ENCODE measurements at places on chromosomes 7 and 10.
A peak's percentile ranks its signal among the peaks of the same experiment; 100 is the strongest.

- no peak for DNase-seq
These were observed 328.3 kb upstream of the TEX47 start for GRCh38 chr7:89123871-89124270.

GRCh38 chr10:29734962-29735627 is 100.3 kb upstream of the SVIL start:
- DNase-seq = no peak

- no peak for DNase-seq
These were observed 118.7 kb downstream of the MAD1L1 start for GRCh38 chr7:2114052-2114451.

GRCh38 chr7:132882714-132883428 is 199.0 kb downstream of the CHCHD3 start:
- DNase-seq = no peak

GRCh38 chr7:958221-959200 is 4.0 kb upstream of the ADAP1 start:
- DNase-seq = no peak

GRCh38 chr7:108415821-108416536 is 40.3 kb downstream of the NRCAM start:
- DNase-seq = no peak

- no peak for DNase-seq
These were observed 341.9 kb downstream of the PTPRN2 start for GRCh38 chr7:158245724-158246041.

DNA sequence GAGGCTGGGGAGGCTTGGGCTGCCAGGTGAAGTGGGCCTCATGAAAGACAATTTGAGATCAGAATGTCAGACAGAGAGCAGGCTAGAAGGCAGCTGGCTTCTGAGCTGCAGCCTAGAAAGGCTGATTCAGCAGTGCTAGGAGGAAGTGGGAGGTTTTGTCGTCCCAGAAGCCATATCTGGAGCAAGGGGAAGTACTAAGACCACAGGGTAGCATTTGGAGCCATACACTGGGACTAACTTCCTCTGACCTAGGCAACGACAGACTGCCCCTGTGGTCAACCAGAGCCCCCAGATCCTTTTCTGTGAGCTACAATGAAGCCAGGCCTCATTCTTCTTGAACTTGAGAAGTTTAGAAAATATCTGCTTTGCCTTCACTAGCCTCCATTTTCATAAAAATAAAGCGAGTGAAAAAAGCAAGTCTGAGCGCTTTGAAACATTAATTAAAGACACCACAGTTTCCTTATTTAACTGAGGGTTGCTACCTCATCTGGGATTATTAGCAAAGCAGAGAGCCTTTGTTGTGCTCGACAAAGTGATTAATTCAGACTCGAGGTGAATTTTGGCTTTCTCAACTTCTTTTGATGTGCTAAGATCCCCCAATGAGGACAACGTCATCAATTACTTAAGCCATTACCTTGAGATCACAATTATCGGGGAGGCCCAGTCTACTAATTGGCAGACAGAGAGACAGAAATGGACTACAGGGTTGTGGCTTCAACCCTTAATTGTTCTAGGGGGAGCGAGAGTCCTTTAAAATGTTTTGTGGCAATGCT is 26.6 kb downstream of the TBXAS1 start:
- DNase-seq = no peak

- peak; percentile 5 for DNase-seq
These were observed at the start of gene CNTNAP2 for GRCh38 chr7:146116521-146117222. Gene CNTNAP2, plus strand, starts transcription at chr7:146116801. Its CDS starts 76 bp downstream, at chr7:146116877.

DNA sequence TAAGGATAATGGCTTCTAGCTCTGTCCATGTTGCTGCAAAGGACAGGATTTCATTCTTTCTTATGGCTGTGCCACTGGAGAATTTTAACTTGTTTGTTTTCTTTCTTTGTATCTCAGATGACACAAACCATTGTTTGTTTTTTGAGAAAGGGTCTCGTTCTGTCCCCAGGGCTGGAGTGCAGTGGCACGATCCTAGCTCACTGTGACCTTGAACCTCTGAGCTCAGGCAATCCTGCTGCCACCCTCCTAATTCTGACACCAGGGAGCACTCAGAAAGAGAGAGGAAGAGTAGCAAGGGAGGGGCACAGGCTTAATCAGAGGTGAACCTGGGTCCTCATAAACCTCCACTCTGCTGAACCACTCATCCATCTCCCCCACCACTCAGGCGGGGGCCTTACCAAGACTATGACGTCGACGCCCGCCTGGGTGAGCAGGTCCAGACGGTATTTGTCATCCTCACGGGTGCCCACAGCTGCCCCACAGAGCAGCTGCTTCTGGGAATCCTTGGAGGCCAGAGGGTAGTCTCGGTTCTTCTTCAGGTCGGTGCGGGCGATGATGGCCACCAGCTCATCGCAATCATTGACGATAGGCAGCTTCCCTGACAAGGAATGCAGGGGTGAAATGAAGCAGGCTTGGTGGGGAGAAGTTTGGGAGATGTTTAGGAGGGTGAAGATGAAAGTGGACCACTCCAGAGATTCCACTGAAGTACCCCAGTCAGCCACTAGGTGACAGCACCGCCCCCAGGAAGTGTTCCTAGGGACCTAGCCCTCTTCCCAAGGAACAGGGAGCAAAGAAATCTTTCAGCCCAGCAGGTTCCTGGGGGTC is 11.6 kb downstream of the IMPDH1 start:
- DNase-seq = no peak

DNA sequence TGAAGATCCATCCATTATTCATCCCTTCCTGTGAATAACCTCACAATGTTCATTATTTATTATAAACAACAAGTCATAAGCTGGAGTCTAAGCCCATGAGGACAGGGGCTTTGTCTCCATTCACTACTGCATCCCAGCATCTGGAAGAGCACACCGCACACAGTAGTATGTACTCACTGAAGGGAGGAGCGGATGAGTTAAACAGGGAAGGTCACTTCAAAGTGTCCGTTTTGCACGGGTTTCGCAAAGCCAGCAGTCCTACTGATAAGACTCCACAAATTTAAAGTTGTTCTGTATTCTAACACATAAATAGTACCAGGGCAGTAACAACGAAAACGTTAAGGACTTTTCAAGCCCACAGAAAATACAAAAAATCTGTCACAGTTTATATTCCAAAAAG is 167.9 kb downstream of the PARD3 start:
- no peak for DNase-seq

GRCh38 chr10:102501201-102502028 is 1.1 kb downstream of the ACTR1A start:
- no peak for DNase-seq

Data from NCI-H1436 treated with DMSO at 0.1 percent for 48 hours (cell line).